ENCODE measurements at places on chromosomes 12 and 14.

DNA sequence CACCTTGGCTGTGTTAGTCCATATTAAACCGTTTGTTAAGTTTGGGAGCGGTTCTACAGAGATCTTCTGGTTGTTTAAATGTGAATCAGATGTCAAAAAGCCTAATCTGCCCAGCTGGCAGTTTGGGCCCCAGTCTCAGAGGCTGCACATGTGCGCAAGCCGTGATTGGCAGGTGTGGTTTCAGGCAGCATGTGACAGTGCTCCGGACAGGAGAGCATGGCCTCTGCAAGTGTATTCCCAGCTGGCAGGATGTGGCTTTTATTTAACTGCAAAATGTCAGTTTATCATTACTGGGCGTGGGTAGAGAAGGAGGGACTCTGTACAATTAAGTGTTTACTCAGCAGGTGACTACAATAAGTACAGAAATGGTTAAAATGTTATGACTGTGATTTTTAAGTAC, 77.5 kb downstream of the PELI2 start:
- DNase-seq, result no peak

DNA sequence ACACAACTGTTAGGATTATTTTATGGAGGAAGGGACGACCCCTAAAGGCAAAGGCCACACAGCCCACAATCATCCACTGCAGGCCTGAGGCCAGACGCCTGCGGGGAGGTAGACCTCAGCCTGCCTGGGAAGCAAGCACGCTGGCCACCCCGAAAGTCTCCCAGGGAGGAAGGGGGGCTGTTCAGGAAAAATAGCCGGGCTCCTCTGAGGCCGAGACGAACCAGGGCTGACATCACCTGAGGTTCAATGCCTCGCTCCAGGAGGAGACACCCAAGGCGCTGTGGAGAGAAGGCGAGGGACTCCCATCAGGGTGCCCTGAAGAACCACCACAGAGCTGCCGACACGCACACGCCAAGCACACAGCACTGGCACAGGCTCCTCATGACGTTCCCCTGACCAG, 127.4 kb downstream of the PIWIL1 start:
- no peak for DNase-seq

DNA sequence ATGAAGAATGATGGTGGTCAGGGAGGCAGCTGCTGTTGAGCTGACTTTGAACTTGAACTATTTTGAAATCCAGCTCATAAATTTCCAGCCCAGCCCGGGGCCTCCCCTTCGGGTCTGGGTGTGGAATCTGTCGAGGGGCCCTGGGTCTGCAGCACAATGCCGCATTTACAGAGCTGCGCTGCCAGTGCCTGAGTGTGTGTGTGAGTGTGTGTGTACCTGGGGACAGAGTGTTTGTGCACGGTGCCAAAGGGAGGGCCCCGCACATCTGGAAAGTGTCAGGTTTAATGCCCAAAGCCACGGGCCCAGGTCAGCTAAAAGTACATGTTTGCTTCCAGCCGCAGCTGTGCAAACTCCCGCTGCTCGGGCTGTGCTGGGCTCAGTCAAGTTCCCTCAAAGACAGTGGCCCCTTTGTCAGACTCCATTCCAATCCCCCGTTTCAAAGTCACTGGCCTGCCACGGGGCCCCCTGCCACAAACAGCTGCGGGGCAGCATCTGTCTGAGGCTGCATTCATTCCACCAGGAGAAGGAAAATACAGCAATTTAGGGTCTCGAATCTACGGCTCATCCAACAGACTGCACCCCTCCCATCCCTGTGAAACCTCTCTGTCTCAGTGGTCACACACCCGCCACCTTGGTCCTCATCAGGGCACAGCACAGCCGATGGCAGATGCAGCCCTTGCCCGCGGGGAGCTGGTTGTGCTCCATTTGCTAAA, 16.3 kb upstream of the RFLNA start:
- no peak for DNase-seq

- DNase-seq, result no peak
Observed at GRCh38 chr12:3973269-3973884, 100.2 kb upstream of the PARP11 start.

DNA sequence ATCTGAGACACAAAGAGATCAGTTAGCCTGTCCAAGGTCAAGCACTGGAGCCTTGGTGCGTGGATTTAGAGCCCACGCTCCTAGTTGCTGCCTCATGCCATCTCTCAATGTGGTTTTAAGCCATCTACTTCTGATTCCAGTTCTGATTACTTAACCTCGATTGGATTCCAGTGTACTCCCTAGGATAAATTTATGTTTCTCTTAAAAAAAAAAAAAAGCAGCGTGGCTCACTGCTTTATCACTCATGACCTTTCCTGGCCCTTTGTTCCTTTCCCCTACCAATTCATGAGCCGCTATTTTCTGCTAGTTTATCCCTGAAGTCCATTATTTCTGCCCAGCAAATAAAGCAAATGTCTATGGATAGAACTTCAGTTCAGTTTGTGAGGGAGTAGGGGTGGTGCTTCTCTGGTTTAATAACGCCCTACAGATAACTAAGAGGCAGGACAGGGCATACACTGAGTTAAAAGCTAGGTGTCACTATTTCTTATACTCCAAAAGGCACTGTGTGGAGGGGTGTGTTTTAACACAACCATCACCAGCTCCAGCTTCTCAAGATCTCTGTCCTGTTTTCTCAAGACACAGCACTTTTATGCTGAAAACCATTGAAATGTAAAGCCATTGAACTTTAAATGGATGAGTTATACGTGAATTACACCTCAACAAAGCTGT, 9.8 kb upstream of the PARP11 start:
- DNase-seq, result no peak

GRCh38 chr12:2641761-2642160, 153.0 kb upstream of the FKBP4 start:
- no peak for DNase-seq
